ENCODE measurements at places on chromosomes 5 and 9. TPM values are rescaled to one million over a fixed set of nuclear protein-coding genes. Genes with fewer than 3 reads are reported as not detected.

The ARL14EPL gene
- total RNA-seq = not detected

The FIBCD1 gene
- total RNA-seq = 26.0 TPM

The CCL21 gene
- not detected for total RNA-seq

The PPP3R2 gene
- total RNA-seq = not detected

The SOWAHA gene
- total RNA-seq = not detected

The CDH18 gene
- total RNA-seq = 2.7 TPM

The KIAA0825 gene
- 5.0 TPM for total RNA-seq

The MLANA gene
- 0.05 TPM for total RNA-seq

The SMIM3 gene
- total RNA-seq = 233 TPM

The PGM5 gene
- total RNA-seq = 3.0 TPM

The TAF1L gene
- not detected for total RNA-seq

The CCL28 gene
- 1.5 TPM for total RNA-seq

The GHR gene
- 3.2 TPM for total RNA-seq

The PDLIM4 gene
- total RNA-seq = 95.6 TPM

The P4HA2 gene
- total RNA-seq = 933 TPM

The GADD45G gene
- 1.8 TPM for total RNA-seq

The CDKN2B gene
- total RNA-seq = 74.0 TPM

The LHX3 gene
- total RNA-seq = not detected

The HK3 gene
- not detected for total RNA-seq

The TEK gene
- 89.3 TPM for total RNA-seq

The OR1L8 gene
- not detected for total RNA-seq

The SV2C gene
- not detected for total RNA-seq

The MAMDC4 gene
- total RNA-seq = 4.0 TPM

The NCBP1 gene
- total RNA-seq = 44.8 TPM

The ZCCHC7 gene
- 23.9 TPM for total RNA-seq

The MYORG gene
- total RNA-seq = 0.89 TPM

The IL4 gene
- not detected for total RNA-seq

The TAF11L7 gene
- total RNA-seq = not detected

The IGFBPL1 gene
- not detected for total RNA-seq

The AHRR gene
- 10.7 TPM for total RNA-seq

The SLC2A6 gene
- total RNA-seq = 38.3 TPM

Data from smooth muscle cell of the umbilical artery (primary cell).